Hypothalamus (tissue), 51 donors: ENCODE measurements at places on chromosomes 13 and 19.

- DNase-seq, result no peak
Measured at GRCh38 chr19:31538879-31539278, 189.6 kb upstream of the TSHZ3 start.

GRCh38 chr13:112842931-112843391, 126.1 kb upstream of the MCF2L start:
- no peak for DNase-seq

DNA sequence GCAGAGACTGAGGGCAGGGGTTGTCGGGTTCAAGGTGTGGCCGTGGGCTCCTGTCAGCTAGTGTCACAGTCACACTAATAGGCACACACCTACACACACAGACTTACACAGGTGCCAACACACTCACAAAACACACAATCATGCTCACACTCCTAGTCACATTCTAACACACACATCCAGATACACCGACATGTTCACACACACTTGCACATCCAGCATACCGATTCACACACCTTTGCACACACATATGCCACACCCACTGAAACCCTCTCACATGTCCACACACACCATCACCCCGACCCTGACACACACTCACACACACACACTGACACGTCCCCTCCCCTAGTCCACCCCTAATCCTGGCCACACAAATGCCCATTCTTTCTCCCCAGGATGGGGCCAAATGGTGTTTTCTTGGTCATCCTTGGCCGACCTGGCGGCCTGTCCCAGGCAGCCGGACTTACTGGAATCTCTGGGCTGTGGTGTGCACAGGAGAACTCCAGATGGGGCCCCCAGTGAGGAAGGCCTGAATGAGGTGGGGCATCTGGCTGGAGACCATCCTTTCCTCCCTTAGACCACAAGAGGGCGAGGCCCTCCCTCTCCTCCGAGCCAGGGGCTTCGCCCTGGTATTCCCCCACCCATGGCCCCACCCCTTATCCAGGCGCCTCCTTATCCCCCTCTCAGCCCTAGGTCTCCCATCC, 19.1 kb upstream of the PNMA8B start:
- DNase-seq, result no peak

DNA sequence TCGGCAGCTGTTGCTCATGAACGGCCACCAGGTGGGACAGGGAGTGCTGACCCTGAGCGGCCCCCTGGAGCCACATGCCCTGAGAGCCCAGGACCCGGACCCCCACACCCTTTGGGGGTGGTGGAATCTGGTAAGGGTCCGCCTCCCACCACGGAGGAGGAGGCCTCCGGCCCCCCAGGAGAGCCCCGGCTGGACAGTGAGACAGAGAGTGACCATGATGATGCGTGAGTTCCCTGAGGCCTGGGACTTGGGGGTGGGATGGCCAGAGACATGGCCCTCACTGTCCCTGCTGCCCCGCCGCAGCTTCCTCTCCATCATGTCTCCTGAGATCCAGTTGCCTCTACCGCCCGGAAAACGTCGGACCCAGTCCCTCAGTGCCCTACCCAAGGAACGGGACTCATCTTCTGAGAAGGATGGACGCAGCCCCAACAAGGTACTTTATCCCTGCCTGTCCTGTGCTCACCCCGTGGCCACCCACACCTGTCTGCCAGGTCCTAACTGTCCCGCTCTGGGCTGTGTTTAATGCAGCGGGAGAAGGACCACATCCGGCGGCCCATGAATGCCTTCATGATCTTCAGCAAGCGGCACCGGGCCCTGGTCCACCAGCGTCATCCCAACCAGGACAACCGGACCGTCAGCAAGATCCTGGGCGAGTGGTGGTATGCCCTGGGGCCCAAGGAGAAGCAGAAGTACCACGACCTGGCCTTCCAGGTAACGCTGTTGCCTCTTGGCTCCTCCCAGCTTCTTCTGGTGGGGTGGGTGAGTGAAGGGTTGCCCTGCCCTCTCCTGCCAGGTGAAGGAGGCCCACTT, 14.7 kb upstream of the PRR19 start:
- DNase-seq, result no peak

DNA sequence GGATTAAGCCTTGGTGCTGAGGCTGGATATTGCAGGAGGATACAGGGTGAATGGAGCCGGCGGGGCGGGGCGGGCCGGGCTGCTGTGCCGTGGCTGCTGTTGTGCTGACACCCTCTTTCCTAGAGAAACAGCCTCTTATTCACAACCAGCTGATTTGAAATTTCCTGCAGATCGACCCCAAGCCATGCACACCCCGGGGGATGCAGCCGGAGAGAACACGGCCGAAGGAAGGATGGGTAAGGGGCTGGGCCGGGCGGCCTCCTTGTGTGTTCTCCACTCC, 11.1 kb downstream of the DAZAP1 start:
- DNase-seq, result no peak

- no peak for DNase-seq
Measured at GRCh38 chr19:6556480-6557195, 25.8 kb downstream of the TNFSF9 start.

GRCh38 chr19:44590245-44591059, 22.9 kb upstream of the IGSF23 start:
- DNase-seq, result no peak

DNA sequence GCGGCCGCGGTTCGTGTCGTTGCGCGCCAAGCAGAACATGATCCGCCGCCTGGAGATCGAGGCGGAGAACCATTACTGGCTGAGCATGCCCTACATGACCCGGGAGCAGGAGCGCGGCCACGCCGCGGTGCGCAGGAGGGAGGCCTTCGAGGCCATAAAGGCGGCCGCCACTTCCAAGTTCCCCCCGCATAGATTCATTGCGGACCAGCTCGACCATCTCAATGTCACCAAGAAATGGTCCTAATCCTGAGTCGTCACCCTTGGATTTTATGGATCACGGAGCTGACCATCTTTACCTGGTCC, 475 bp downstream of the MRPL57 start:
- no peak for DNase-seq

- DNase-seq, result no peak
Measured at GRCh38 chr13:82713687-82714405, 1168.4 kb downstream of the SLITRK1 start.

DNA sequence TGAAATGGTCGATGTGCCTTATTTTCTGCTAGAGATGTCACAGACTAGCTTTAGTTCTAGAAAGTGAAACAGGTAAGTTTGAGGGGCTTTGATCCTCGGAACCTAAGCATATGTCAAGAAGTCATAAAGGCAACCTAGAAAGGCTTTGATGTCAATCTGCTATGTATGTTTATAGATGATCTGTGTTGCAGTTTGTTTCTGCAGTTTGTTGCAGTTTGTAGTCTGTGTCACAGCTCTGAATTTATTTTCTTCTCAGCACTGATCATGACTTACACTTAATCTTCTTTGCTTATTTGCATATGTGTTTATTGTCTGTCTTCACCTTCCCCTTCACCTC, 5.9 kb downstream of the LSM14A start:
- no peak for DNase-seq

- DNase-seq, result no peak
Measured at GRCh38 chr13:111491021-111491420, 170.6 kb downstream of the TEX29 start.

DNA sequence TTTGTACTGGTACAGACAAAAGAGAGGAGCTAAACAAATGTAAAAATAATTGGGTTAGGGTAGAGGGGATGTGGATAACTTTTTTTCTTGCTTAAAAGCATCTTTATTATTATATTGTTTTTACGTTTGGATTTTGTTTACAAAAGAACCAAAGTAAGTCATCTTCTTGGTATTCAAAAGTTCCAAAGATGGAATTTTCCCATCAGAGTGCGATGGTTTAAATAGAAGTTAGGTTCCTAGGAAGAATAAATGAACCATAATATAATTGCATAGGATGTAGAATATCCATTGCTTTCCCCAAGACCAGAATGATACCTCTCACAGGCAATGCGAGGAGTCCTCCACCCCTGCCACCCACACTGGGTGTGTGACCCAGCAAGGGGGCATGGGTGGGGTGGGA, 99.4 kb upstream of the RNF113B start:
- no peak for DNase-seq

GRCh38 chr13:110115591-110115990, 191.4 kb downstream of the COL4A1 start:
- DNase-seq, result no peak

DNA sequence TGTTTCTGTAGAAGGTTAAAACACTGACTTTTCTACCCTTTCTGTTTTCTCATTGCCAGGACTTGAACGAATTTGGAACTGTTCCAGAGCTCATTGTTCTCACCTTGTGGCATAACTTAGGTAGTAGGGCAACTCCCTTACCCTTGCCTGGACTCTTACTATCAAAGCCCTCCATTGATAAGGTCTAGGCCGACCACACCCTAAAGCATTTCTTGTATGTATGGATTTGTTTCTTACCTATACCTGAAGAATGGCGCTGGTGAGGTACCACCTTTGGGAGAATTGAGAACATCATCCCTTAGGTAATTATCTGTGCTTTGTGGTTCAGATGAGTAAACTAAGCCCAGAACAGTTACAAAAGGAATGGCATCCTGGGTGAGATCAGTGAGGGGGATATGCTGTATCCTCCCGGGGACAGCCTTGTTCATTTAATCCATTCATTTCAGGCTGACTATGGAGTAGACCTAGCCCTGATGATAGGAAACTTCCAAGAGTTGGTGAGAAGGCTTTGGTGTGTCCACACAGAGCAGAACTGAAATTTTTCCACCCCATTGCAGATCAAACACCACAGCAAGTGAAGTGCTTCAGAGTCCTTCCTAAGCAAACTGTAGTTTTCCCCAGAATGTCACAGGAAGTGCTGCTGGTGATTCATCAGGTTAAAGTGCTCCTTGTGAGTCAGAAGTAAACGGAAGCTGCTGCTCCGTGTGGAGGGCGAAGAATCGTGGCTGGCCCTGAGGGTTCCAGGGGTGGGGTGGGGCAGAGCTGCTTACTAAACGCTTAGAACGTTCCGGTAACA, 113.0 kb downstream of the TEX26 start:
- DNase-seq, result no peak

DNA sequence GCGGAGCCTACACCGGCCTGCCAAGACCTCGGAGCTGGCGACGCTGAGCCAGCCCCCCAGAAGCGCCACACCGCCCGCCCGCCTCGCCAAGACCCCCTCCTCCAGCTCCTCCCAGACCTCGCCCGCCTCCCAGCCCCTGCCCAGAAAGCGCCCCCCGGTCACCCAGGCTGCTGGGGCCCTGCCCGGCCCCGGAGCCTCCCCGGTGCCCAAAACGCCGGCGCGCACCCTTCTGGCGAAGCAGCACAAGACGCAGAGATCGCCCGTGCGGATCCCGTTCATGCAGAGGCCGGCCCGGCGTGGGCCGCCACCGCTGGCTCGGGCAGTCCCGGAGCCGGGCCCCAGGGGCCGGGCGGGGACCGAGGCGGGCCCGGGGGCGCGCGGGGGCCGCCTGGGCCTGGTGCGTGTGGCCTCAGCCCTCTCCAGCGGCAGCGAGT, 10.2 kb downstream of the C19orf25 start:
- no peak for DNase-seq

DNA sequence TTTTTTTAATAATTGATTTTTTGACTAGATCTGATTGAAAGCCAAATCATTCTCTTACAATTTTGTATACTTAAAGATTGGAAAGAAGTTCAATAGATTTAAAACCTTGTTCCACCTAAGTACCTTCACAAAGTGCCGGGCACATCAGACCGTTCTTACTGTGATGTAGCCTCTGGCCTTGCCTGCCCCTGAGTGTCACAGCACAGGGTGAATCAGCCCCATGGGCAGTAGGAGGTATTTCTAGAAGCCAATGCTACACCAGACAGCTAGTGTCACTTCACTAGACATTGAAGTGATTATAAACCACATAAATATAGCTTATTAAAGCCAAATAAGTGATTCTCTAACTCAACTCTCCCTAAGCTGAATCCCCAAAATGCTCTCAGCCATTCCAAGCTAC, 131.3 kb downstream of the LACC1 start:
- no peak for DNase-seq

GRCh38 chr19:45883881-45884681, 1.9 kb downstream of the IRF2BP1 start:
- DNase-seq, result no peak

- no peak for DNase-seq
Measured at GRCh38 chr13:23828866-23829265, 60.3 kb downstream of the MIPEP start.

DNA sequence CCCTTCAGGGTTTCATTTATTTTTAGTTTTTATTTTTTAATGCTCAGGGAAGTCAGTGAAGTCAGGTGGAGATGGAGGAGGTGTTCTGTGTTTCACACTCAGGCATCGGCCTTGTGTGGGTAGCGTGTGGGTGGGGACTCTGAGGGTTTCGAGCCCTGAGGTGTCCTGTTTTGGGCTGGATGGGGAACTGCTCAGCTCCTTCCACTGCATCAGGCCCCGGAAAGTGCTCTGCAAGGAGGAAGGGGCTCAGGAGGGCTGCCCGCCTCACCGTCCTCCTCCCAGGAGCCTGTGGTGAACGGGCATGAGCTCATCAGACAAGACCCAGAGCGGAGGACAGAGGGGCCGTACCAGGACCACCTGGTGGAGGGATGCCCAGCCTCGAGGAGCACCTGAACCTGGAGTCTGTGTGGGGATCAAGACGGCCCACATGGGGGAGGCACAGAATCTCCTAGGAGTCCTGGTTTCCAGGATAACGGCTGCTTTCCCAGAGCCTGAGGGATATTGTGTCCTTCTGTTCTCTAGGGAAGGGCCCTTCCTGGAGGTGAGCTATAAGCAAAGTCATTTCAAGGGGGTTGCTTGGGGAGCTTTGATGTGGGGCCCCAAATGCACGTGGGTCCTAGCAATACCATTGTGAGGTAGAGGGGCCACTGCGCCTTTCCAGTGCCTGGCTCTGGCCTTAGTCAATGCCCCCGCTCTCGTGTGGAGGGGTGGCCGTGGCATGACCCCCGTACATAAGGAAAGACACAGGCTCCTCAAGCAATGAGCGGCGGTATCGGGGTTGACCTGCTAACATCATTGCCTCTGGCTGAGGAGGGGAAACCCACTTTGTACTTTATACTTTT, 13.5 kb upstream of the GAS6 start:
- no peak for DNase-seq

- DNase-seq, result no peak
Measured at GRCh38 chr19:33282036-33282671, 20.2 kb downstream of the CEBPA start.

DNA sequence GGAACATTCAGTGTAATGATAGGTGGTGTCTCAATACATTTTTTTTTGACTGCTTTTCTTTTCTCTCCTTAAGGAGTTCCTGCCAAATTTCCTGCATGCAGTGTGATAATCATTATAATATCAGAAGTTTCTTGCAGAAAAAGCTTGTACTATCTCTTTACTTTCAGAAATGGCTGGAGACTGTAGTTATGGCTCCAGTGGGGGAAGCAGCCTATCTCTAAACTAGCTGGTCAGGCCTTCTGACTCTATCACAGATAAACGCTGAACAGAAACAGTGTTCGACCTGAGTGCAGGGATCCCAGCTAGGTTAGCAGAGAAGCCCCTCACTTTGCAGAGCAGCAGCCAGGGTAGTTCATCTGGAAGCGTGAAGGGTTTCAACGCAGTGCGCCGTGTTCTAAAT, 1.9 kb downstream of the CCNE1 start:
- no peak for DNase-seq

- no peak for DNase-seq
Measured at GRCh38 chr13:27405546-27406134, 18.8 kb upstream of the GTF3A start.
